CD8-positive, alpha-beta T cell (primary cell): ENCODE measurements at places on chromosomes 16 and 17. TPM values are rescaled to one million over a fixed set of nuclear protein-coding genes. Genes with fewer than 3 reads are reported as not detected.

The CHD9NB gene
- not detected for total RNA-seq

The ARHGAP44 gene
- total RNA-seq, result not detected

The HIC1 gene
- total RNA-seq, result 12.1 TPM

The KRT33B gene
- not detected for total RNA-seq

The FBRS gene
- 224 TPM for total RNA-seq

The CCR7 gene
- total RNA-seq, result 196 TPM

The ATP2A1 gene
- 0.24 TPM for total RNA-seq

The CDRT15 gene
- total RNA-seq, result not detected

The PTX4 gene
- total RNA-seq, result not detected

The P2RX1 gene
- 0.95 TPM for total RNA-seq

The GPR142 gene
- not detected for total RNA-seq

The CCDC200 gene
- not detected for total RNA-seq

The UNC13D gene
- 124 TPM for total RNA-seq

The MPP3 gene
- not detected for total RNA-seq

The APOBR gene
- 6.3 TPM for total RNA-seq

The KRTAP1-1 gene
- total RNA-seq, result not detected

The MYADML2 gene
- not detected for total RNA-seq

The KRTAP2-2 gene
- total RNA-seq, result not detected

The UTP4 gene
- 48.7 TPM for total RNA-seq

The TELO2 gene
- total RNA-seq, result 23.6 TPM

The BCAR1 gene
- total RNA-seq, result not detected

The ALOXE3 gene
- total RNA-seq, result 0.11 TPM

The ITGB4 gene
- 1.2 TPM for total RNA-seq

The GLTPD2 gene
- total RNA-seq, result not detected

The MLST8 gene
- 30.8 TPM for total RNA-seq

The DHRS7C gene
- not detected for total RNA-seq

The HOXB1 gene
- total RNA-seq, result not detected

The SLC25A10 gene
- 3.7 TPM for total RNA-seq

The CCL13 gene
- not detected for total RNA-seq

The MBTPS1 gene
- 128 TPM for total RNA-seq

The GRAP gene
- 18.3 TPM for total RNA-seq

The KDM6B gene
- 332 TPM for total RNA-seq

The TMEM208 gene
- 37.1 TPM for total RNA-seq

The PCYT2 gene
- total RNA-seq, result 18.0 TPM

The MPO gene
- total RNA-seq, result not detected

The EPN2 gene
- 9.9 TPM for total RNA-seq

The LPO gene
- total RNA-seq, result not detected

The NGFR gene
- 0.73 TPM for total RNA-seq

The MT3 gene
- 1.8 TPM for total RNA-seq

The GH2 gene
- total RNA-seq, result not detected

The MYLK3 gene
- total RNA-seq, result not detected

The NEUROD2 gene
- total RNA-seq, result not detected

The ABI3 gene
- total RNA-seq, result 12.8 TPM

The RASL10B gene
- 0.22 TPM for total RNA-seq

The TXNL4B gene
- 16.7 TPM for total RNA-seq

The TNP2 gene
- not detected for total RNA-seq
